ENCODE measurements at places on chromosomes 1 and 21.
A peak's percentile ranks its signal among the peaks of the same experiment; 100 is the strongest.

GRCh38 chr1:211912844-211913432 lies 82.4 kb upstream of the LPGAT1 start:
- no peak for DNase-seq

- DNase-seq: peak; percentile 80
Observed at GRCh38 chr1:31937300-31938183, 626 bp downstream of the PTP4A2 start.

DNA sequence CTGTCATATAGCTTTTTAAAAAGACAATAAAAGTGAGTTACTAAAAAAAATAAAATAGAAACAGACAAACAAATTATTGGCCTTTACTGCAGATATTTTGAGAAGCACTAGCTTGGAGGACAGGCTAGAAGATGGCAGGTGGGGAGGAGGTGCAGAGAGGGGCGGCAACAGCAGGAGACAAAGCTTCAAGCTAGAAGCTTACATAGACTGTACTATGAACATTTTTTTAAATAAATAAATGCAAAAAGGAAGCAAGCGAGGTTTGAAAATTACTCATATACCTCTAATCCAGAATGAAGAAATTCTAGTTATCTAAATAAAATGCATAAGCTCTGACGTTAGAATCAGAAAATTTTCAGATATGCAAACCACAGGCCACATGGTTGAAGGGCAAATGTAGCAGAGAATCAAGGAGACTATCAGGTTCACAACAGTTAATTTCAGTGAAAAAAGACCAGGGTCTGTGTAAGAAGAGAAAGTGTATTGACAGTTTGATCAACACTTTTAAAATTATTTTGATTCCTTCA lies 54.9 kb downstream of the NRIP1 start:
- no peak for DNase-seq

- peak; percentile 81 for DNase-seq
Observed at GRCh38 chr1:152188673-152189591, 29.9 kb upstream of the RPTN start.

DNA sequence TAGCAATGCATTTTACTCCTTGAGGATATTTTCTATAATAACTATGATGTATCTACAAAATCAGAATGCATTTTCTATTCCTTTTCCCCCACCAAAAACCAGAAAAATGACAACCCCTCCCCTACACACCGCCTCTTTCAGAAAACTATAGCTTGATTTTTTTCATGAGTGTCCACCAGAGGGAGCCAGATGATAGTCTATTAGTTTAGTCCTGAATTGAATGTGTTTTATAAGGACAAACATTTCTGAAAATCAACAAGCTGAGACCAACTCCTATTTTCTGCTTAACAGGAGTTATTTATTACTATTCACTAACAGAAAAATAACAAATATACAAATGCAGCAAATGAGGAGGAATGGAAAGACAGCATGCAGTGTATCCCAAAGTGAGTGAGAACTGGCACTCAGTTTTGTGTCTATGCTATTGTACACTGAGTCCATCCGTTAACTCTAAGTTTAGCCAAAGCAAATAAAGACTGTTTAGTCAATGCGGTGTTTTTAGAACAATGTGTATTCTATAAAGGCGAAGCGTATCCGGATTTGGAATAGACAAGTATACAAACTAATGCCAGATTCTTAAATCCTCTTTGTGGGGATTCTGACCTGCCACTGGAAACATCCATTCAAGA lies 182.6 kb downstream of the VAV3 start:
- peak; percentile 49 for DNase-seq

- no peak for DNase-seq
Observed at GRCh38 chr1:93399781-93400180, 48.1 kb upstream of the FNBP1L start.

DNA sequence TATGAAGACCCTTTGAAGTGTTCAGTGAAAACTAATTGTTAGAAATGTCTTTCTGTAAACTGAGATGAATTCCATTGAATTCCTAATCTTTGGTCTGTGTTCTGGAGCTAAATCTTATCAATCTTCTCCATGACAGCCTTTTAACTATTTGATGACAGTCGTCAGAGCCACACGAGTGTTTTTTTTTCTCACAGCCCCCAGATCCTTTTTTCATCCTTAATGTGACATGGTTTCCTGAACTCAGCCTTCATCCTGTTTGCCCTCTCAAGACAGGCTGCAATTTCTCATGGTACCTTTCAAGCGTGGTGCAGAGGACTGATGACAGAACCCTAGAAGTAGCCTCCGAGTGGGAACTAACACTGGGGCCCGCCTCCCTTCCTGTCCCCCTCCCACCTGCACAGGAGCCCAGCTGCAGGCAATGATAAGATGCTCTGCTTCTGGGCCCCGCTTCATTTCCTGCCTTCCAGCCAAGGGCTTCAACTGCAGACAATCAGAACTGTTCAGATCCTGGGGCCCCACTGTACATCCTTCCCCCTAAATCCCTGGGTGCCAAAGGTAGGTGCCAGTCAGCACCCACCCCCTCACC lies 114.6 kb upstream of the VAV3 start:
- peak; percentile 52 for DNase-seq

GRCh38 chr1:38076038-38076437 lies 29.4 kb upstream of the POU3F1 start:
- no peak for DNase-seq

- no peak for DNase-seq
Observed at GRCh38 chr1:47661040-47661439, 223.2 kb downstream of the FOXD2 start.

GRCh38 chr1:112540226-112540794 lies 31.5 kb downstream of the WNT2B start:
- no peak for DNase-seq

DNA sequence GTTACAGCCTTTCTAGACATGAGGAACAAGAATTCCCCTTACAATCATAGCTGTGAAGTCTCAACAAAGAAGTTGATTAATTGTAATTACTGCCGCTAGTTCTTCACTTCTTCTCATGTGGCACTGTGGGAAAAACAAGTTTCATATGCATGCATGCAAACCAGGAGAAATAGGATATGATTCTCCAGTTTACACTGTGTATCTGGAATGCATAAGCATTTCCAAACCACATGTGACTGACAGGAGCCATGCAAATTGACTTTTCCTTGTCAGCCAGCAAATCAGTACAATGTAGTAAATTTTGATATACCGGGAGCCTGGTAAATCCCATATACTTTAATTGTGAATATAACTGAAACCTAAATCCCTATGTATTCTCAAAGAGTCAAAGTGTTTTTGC lies 279.3 kb downstream of the PAPPA2 start:
- no peak for DNase-seq

DNA sequence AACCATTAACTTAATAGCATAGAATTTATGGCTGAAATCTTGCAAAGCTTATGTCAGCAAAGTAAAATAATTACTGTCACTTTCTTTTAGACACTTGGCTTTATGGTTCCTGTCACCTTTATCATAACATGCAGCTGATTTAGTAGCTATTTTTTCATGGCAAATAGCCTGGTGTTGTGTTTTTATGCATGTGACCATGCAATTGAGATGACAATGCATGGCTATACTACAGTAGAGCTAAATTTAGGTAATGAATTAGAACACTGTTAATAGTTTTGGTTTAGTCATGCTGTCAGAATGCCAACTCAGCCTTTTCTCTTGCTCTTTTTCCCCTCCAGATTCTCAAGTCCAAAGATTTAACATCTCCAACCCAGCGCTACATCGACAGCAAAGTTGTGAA lies 88.6 kb downstream of the TGFB2 start:
- no peak for DNase-seq

DNA sequence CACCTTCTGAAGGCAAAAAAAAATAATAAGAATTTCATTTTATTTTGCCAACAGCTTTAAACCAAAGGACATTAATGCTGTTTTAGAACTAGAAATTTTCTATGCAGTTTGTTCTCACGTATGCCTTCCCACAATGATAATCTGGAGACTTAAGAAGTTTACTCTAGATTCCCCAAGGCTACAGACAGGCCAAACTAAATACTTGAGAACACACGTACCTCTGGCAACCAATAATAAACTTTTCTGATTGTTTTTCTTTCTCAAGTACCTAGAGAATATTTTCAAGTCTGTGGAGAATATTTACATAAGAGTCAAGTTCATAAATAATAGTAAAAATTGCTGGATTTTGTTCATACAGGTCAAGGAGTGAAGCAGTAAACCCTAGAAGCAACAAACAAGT lies 15.9 kb downstream of the CLDN8 start:
- DNase-seq: no peak

- DNase-seq: no peak
Observed at GRCh38 chr1:41450747-41451285, 33.7 kb downstream of the EDN2 start.

DNA sequence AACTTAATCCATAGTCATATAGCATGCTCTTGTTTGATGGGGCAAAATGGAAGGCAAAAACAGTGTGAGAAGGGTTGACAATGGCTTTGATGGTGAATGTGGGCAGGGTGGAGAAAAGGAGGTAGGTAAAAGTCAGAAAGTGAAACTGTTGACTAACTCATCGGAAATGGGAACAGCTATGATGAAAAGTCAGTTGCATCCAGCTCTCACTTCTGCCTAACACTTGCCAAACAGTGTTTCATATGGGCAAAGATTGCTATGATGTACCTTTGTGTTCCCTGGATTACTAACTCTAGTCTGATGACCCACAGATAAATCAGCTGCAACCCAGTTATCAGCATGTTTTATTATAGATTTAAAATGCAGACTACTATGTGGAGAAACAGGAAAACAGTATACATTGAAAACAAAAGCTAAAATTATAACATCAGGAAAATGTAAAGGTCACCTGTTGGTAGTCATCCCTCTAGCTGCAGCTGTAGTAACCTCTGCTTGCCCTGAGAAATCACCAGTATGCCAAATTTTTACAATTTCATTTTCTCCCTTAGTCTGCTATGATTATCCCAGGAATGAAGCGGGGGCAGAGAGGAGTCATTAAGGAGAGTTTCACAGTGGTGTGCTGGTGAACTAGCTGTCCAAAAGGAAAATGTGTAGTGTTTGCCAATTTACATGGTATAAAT lies 11.7 kb downstream of the TNFSF18 start:
- no peak for DNase-seq

DNA sequence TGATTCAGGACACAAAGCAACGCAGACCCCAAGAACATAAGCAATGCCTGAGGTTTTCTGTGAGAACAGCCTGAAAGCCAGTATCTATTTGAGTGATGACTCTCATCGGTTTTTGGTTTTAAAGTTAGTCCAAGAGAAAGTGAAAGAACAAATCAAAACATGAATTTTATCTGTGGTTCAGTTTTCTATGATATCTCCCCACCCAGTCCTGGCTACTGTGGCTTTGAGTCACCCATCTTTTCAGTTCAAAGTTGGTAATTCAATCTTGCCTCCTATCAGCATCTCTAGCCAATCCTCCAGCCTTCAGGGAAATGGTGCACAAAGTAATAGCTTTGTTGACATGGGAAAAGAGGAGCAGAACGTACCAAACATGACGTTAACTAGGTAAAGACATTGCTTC lies 40.5 kb upstream of the KRTAP19-8 start:
- DNase-seq: no peak

DNA sequence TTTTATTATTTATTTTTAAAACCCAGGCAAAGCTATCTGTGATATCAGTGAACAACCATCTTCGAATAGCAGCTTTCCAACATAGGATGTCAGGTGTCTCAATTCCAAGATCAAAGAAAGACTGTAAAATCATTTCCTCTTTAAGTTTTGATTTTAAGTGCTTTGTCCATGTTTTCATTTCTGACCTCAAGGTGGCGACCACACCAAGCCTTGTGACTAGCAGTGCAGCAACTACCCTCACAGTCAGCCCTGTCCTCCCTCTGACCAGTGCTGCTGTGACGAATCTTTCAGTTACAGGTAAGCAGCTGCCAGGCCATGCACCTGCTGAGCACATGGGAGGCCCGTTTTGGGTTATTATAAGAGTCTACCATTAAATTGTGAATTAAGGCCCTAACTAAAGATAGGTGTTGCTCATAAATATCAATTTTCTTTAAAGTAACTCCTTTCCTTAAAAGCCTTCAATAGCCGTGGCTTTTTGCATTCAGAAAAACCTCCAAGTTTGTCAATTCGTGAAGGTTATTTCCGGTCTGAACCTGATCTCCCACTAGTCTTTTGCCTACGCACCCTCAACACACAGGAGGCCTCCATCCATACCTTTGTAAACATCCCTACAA lies 117.0 kb downstream of the CD247 start:
- DNase-seq: peak; percentile 55

DNA sequence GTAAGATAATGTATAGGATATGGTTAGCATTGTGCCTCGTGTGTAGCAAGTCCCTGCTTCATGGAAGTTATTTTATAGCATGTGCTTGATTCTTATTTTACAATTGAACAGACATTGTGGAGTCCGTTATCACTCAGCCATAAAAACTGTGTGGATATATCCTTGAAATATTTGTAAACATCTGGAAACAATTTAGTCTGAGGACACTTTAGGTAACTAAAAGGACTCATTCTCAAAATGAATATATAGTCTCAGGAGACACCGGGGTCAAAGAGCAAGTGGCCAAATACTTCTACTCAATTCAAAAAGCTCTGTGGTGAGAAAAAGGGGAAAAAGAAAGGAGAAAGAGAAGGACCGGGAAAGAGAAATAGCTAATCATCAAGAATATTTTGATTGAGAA lies 23.7 kb downstream of the PRRX1 start:
- no peak for DNase-seq

GRCh38 chr1:19251305-19252196 lies at the start of the genes EMC1 and MRTO4:
Gene EMC1 (minus strand): TSS chr1:19251524. CDS start chr1:19251509, 15 bp downstream.
Gene MRTO4 (plus strand): TSS chr1:19251805. CDS start chr1:19251836, 31 bp downstream.
- DNase-seq: peak; percentile 90

GRCh38 chr1:201807958-201808632 lies 20.9 kb upstream of the IPO9 start:
- no peak for DNase-seq

DNA sequence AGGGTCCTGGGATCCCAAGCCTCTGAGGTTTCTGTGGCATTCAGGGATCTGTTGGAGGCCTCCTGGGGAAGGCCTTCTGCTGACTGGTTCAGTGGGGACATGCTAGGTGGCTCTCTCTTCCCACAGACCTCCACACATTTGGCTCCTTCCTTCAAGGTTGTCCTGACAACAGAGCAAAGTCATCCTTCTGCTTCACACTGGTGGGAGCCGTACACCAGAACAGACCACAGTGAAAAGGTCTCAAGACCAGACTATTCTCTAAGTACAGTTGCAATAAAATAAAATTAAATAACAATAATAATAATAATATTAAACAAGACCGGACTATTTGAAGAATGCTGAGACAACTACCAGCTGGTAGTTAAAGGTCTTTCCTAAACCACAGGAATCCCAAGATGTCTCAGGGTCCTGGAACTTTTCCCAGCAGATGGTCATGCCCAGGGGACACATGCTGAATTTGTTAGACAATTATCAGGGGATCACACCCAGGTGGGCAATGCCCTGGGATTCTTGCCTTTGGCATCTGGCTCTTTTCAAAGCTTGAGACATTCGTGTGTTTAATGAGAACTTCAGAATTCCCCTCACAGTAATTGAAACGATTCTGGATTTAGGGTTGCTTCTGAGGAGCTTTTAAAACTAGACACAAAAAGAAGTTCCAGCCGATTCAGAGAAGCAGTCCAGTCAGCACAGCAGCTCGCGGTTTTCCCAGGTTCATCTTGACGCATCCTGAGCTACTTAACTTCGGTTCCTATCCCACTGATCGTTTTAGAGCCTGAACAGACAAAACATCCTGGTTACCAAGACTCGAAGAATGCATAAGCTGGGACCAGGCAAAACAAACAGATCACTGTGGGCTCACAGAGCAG lies 22.9 kb downstream of the HTR1D start:
- DNase-seq: no peak

GRCh38 chr1:206672011-206672688 lies 12.6 kb upstream of the MAPKAPK2 start:
- DNase-seq: no peak

- DNase-seq: no peak
Observed at GRCh38 chr1:231193710-231194340, 32.0 kb downstream of the TRIM67 start.

All from activated gamma-delta T cell treated with Interleukin-2 at 50 U/mL for 16 hours (primary cell).